ENCODE measurements at places on chromosomes 3 and 15.

DNA sequence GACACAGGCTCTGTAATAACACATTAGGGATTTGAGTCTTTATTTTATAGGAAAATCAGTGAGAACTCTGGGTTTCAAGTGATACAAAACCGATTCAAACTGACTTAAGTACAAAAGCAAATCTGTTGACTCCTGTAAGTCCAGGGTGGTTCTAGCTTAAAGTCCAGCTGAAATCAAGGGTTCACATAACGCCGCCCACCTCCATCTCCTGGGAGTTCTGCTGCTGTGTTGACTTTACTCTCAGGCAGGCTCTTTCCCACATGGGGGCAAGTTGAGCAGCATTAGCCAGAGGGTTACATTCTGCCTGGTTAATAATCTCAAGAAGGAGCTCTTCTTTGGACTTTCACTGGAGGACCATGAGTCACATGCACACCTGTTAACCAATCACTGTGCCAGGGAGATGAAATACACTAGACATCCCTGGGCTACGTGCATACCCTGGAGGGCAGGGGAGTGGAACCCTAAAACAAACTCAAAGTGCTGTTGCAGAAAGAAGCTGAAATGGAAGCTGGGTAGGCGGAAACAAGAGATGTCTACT, 9.7 kb upstream of the RNF7 start:
- DNase-seq, result no peak

- DNase-seq, result peak; percentile 73
These were observed 18.0 kb upstream of the DNAJC13 start for GRCh38 chr3:132399054-132399929.

- no peak for DNase-seq
These were observed 468.0 kb upstream of the GBE1 start for GRCh38 chr3:82229397-82229796.

DNA sequence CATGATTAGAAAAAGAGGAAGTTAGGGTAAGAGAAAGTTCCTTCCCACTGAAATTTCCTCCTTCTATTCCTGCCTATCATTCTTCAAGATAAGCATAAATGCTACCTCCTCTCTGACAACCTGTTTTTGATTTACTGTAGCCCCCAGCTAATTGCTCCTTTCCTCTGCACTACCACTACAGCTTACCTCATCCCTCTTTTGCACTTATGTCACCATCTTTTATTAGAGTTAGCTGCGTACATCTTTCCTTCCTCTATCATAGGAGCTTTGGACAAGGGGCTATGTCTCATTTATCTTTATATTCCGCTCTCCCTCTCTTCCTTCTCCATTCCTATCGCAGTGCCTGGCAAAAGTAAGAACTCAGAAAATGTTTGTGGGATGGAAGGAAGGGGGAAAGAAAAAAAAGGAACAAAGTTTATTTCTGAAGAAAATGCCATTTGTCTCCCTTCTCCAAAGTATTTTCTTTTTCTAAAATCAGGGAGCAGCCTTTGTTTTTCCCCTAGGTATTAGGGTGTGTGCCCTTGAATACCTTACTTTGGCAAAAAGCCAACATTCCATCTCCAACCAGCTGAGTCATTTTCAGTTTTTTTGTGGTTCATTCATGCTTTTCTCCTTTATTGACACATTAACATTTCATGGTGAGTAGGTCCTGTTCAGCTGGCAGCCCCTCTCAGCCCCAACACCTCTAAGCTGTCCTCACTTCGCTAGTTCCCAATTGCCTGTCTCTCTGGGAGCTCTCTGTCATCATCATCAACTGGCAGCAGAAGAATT, 87.6 kb upstream of the SOX2 start:
- no peak for DNase-seq
